Suppressor macrophage treated with lipopolysaccharide for 1 hour (primary cell): ENCODE measurements at places on chromosomes 6 and 20.

DNA sequence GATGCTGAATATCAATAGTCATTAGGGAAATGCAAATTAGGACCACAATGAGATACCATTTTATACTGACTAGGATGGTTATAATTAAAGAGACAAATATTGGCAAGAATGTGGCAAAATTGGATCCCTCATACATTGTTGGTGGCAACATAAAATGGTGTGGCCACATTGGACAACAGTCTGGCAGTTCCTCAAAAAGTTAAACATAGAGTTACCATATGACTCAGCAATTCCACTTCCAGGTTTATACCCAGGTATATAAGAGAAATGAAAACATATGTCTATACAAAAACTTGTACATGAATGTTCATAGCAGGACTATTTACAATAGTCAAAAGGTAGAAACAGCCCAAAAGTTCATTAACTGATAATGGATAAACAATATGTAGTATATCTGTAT, 2.0 kb upstream of the CRIP3 start:
- DNase-seq: no peak

- peak; percentile 52 for DNase-seq
Observed at GRCh38 chr6:31659649-31660380, 763 bp downstream of the C6orf47 start.

GRCh38 chr6:166592821-166593220, 6.3 kb upstream of the RAMACL start:
- DNase-seq: peak; percentile 62

GRCh38 chr20:58102744-58103516, 125.5 kb downstream of the ANKRD60 start:
- no peak for DNase-seq

DNA sequence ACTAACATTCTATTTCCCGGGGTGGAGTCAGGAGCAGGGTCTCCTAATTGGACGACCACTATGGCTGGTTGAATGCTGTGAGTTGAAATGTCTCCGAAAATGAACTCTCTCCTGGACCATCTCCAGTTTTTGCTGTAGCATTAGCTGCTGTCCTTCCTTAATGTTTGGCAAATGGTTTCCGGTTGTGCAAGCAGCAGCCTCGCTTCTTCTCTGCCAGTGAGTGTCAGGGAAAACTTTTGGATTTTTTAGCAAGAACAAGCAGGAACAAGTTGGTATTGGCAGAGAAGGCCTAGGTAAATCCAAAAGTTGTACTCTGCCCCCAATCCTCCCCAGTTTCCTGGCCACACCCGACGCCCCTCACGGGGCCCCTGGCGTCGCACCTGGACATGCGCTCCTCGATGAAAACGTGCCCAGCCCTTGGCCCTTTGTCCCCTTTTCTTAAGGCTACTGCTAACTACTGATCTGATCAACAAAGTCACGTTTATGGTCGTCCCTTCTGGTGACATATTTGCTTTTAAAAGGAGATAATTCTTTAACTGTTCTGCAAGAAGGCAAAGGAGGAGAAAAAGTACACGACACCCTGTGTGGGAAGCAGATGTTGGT, 103.2 kb downstream of the ARMC2 start:
- DNase-seq: no peak

GRCh38 chr6:33173535-33174180, 18.6 kb downstream of the COL11A2 start:
- DNase-seq: no peak

DNA sequence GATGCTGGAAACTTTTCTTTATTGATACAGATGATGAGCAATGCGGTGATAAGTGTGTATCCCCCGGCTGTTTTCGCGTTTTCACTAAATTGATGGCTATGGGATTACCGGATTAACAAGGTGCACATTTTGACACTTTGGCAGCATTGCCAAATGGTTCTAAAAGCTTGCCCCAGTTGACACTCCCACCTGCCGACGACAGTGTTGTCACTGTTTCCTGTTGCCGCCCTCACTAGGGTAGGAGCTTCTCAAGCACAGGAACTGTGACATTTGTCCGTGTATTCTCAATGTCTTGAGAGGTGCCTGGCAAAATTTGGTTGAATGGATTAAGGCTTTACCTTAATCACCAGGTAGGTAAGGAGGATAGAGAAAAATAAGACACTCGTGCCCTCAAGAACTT, 9.8 kb upstream of the MAPK13 start:
- DNase-seq: peak; percentile 66

- no peak for DNase-seq
Observed at GRCh38 chr6:80282913-80283554, 176.6 kb downstream of the BCKDHB start.

DNA sequence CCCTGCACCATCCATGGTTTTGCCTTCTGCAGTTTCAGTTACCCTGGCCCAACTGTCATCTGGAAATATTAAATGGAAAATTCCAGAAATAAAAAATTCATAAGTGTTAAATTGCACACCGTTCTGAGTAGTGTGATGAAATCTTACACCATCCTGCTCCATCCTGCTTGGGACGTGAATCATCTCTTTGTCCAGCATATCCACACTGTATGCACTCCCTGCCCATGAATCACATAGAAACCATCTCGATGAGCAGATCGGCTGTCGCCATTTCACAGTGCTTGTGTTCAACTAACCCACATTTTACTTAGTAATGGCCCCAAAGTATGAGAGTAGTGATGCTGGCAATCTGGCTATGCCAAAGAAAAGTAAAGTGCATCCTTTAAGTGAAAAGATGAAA, 105.9 kb upstream of the ID4 start:
- no peak for DNase-seq

GRCh38 chr6:170286246-170286933, 4.5 kb downstream of the DLL1 start:
- DNase-seq: no peak

GRCh38 chr6:7894262-7895124, 16.1 kb downstream of the TXNDC5 start:
- no peak for DNase-seq

DNA sequence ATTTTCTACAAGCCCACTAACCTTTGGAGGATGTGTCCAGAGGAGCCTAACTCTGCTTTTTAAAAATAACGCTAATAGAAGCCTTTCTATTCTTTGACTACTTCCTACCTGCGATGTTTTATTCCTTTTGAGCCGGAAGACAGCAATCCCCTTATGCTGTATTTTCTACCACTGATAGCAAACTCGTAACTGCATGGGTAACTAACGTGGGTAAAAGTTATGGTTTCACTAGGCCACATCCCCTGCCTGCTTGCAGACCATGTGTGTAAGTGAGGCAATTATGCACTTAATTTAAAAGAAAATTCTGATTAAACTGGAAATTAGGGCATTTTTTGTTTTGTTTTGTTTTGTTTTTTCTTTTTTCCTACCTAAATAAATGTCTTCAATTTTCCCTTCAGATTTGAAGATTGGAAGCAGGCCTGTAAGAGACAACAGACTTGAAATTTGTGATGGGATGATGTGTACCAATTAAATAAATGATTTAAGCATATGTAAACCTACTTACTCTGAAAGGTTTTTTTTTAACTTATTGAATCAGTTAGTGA, 931 bp downstream of the UFL1 start:
- peak; percentile 7 for DNase-seq

DNA sequence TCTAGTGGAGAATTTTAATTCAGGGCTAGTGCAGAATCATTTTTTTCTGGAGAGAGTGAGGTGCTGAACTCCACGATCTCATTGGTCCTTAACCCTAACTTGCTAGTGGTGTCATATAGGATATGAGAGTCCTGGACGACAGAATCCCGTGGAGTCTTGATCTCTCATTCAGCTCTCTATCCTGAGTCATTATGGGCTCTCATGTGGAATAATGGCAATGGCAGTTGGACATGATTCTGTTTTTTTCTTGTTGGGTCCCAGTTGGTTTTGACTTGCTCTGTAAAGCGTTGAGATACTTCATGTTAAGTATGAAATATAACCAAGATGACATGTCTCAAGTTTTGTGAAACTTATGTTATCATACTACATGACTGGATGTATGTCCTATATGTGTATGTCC, 6.3 kb upstream of the RNF144B start:
- DNase-seq: no peak

- DNase-seq: no peak
Observed at GRCh38 chr6:61210549-61210948, 1075.5 kb downstream of the KHDRBS2 start.

DNA sequence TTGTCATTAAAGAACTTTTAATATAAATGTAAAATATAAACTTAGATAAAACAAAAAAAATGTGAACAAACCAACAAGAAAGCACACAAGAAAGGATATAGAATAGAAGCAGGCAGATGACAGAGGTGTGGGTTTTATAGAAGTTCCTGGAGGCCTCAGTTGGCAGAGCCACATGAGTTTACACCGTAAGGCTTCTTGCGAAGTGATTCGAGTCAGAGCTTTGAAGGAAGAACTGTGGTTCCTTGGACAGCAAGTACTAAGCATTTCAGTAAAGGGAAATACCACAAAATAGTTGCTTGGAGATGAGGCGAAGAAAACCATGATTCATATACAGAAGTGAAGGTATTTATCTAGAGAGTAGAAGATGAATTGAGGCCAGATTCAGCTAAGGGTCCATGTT, 207.9 kb upstream of the EYA4 start:
- no peak for DNase-seq

- DNase-seq: peak; percentile 91
Observed at GRCh38 chr6:129936329-129937165, 75.4 kb upstream of the TMEM244 start.

DNA sequence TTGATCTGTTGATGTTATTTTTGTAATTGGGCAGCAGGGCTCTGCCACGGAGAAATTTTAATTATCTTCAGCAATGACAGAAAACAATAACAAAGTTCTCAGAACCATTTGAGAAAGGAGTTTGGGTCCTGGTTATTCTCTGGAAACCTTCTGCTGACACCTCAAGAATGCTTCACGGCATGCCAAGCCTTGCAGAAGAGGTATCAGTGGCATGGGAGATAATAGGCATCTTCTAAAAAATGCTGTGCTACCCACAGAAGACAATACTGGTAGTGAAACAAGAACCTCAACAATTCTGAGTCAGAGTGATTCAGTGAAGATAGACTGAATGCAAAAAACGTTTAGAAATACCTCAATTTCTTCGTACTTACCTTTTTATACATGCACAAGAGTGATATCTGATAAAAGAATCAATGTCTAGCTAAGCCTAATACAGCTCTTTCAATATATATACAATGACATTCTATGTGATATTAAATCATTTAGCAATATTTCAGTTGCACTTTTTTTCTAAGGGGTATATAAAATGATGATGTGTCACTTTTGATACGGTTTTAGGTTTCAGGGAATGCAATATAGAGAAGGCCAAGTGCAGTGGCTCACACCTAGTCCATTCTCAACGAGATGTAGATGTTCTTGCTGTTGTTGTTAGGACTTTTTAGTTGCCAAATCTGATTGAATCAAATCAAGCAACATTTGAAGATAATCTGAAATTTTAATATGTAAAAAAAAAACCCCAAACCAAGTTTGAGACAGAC, 110.4 kb upstream of the COL21A1 start:
- DNase-seq: no peak

DNA sequence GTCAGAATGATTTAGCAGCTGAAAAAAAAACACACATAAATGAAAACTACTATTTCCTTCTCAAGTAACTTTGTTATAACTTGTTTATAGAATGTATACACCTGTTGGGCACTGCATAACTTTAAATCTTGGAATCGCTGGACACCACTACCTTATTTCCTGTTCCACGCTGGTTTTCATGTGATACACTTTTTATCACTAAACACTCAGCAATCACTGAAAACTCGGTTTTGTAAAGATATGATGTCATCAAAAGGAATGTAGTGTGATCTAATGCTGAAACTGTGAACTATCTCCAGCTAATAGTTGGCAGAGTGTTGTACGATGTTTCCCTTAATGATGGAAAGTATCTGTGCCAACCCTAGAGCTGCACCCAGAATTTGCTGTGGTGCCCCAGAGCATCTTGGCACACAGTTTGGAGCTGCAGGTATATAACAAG, 127.9 kb downstream of the BACH2 start:
- no peak for DNase-seq

GRCh38 chr6:149154261-149154821, 163.2 kb upstream of the TAB2 start:
- peak; percentile 60 for DNase-seq

DNA sequence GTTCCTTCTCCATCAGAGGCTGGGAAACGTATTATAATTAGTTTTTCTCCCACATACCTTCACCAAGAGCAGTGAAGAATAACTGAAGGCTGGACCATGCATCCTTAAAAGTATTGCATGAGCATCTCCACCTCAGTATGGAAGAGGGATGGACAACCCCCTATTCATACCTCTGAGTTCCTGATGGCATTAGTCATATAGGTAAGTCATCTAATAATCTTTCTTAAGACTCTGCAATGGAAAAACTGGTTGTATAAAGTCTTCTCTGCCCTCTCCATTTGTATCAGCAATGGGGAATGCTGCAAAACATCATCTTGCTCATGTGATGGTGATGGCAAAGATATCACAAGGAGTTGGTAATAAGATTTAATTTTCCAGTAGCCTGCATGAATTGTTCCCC, 24.5 kb downstream of the PGM3 start:
- DNase-seq: no peak

DNA sequence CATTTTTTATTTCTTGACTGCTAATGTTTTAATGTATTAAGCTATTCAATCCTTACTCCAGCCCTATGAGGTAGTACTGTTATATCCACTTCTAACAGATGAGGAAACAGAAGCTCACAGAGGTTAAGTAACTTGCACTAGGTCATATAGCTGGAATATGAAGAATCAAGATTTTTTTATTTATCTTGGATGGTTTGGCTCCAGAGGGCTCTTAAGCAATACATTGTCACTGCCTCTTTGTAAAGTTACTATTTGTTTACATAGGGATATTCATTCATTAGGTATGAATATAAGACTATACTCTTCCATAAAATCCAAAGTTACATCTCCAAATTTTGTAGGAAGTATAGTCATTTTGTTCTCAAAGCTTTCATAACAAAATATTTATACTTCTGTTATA, 113.8 kb downstream of the LAMP5 start:
- DNase-seq: peak; percentile 29

GRCh38 chr20:64116541-64117431, 9.4 kb upstream of the NPBWR2 start:
- DNase-seq: no peak

DNA sequence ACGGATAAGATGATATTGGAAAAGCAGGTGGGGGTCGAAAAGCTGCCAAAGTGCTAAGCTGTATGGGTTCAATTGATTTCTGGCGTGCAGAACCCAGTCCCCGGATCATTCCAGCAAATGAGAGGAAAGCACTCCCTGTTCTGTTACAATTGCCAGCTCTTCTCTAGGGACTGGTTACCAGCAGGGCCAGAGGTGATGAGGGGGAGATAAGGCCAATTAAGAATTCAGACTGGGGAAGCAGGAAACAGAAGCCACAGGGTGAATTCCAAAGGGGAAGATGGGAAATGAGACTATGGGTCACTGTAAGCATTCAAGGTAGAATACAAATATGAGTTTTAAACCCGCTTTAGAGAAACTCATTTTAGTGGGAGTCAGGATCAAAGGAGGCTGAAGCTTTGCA, 349.4 kb upstream of the MAP3K7 start:
- peak; percentile 3 for DNase-seq

GRCh38 chr6:5234874-5235273, 25.9 kb downstream of the LYRM4 start:
- peak; percentile 50 for DNase-seq

- no peak for DNase-seq
Observed at GRCh38 chr6:11706171-11706570, 72.4 kb downstream of the ADTRP start.
